GM12864 (cell line): ENCODE measurements at places on chromosomes 3 and 15.

DNA sequence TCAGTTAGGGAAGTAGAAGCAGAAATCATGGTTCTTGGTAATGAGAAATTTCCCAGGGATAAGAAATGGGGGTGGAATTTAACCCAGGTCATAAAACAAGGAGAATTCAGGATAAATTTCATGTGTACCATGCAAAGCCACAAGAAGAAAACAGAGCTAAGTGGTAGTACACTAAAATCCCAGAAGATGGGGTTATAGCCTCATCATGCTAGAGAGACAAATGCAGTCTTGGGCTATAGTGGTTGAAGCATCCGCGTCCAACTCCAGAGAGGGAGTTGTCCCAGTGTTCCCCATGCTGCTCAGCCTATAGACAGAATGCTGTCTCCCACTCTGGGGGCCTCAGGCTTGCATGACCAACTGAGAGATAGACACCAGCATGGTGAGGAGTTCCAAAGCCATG lies 36.2 kb upstream of the CLRN1 start:
- DNase-seq: no peak

DNA sequence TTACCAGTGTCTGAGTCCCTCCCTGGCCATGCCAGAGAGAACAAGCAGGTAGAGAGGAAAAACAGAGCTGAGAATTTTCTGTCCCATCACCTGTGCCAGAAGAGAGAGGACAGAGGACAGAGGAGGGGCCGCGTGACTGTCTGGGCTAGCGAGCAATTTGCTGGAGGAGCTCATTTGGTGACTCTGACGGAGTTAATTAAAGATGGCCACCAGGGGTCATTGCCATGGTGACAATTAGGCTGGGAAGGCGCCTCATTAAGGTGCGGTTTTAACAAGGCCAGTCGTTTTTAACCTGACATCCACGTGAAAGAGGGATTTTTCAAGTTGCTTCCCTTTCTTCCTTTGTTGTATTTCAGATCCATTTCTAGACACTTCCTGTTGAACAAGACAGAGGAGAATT lies 72.4 kb downstream of the RHCG start:
- DNase-seq: no peak

GRCh38 chr3:151439652-151440125 lies 21.2 kb downstream of the IGSF10 start:
- no peak for DNase-seq

DNA sequence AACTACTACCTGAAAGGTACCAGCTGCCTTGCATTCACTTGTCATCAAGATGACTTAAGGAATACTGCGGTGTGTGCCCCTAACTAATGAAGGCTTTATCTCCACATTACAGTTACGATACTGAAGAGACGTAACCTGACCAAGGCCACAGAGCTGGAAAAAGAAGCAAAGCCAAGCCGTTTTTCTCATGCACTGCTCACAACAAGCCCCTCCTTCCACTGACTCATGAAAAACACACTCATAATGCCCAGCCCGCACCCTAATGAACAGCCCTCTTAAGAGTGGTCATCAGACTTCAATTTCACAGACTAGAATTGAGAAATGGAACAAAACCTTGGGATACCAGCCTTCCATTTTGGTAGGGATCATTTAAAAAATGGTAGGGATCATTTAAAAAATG lies 11.6 kb downstream of the PSMD6 start:
- no peak for DNase-seq

- DNase-seq: no peak
Measured at GRCh38 chr3:196055683-196056270, 26.1 kb downstream of the TFRC start.

- no peak for DNase-seq
Measured at GRCh38 chr3:188664795-188665194, 507.0 kb upstream of the TPRG1 start.

- DNase-seq: no peak
Measured at GRCh38 chr15:43975770-43976169, 149.0 kb downstream of the WDR76 start.
